ENCODE measurements at places on chromosomes 5 and 9.

- no peak for DNase-seq
These were observed 9.4 kb downstream of the SLC22A4 start for GRCh38 chr5:132303589-132303988.

DNA sequence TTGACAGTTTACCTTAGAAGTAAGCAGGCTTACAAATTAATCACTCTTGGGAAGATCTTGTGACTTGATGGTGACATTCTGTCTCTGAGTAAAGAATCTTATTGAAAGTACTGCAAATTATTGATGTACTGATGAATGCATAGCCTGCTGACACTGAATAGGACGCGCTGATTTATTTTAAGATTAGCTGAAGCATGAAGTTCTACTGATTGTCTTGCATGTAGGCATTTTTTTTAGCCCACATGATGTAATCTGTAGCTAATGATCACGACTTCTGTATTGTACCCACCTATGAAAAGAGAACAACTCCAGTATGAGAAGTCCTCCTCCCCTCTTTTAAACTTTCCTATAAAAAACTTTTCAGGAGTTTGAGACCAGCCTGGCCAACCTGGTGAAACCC lies 28.3 kb upstream of the SPIN1 start:
- DNase-seq = no peak

DNA sequence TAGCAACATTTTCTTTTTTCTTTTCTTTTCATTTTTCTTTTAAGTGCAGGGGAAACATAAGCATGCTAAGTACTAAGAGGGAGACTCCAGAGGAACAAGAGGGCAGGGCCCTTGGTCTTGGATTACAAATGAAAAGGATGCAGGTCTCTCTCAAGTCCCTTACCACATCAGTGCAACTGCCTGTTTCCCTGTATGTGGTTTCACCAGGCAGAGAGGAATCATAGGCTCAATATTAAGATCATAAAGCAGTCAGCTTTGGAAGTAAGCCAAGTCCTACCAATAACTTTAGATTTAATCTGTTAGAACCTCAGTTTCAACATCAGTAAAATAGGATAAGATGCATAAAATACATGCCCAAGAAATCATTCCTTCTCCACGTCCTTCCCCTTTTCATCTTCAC lies 422.7 kb upstream of the PAPPA start:
- DNase-seq = no peak

GRCh38 chr5:143593723-143594122 lies 190.2 kb upstream of the NR3C1 start:
- DNase-seq = no peak

GRCh38 chr9:29826421-29826820 lies 2253.1 kb upstream of the C9orf72 start:
- DNase-seq = no peak

GRCh38 chr9:95239071-95239470 lies 78.4 kb downstream of the FANCC start:
- DNase-seq = no peak

DNA sequence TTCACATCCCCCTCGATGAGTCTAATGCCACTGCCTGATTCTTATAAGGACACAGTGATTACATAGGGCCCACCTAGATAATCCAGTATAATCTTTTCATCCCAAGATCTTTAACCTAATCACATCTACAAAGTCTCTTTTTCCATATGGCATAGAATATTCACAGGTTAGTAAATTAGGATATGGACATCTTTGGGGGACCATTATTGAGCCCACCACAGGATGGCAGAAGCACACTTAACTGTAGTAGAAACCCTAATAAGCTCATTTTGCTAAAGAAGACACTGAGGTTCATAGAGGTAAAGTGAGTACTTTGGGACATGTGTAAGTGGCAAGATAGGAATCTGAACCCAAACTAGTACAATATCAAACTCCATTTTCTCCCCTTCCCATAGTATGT lies 38.9 kb downstream of the ASTN2 start:
- no peak for DNase-seq

GRCh38 chr9:7607421-7607820 lies 192.2 kb downstream of the DMAC1 start:
- no peak for DNase-seq

DNA sequence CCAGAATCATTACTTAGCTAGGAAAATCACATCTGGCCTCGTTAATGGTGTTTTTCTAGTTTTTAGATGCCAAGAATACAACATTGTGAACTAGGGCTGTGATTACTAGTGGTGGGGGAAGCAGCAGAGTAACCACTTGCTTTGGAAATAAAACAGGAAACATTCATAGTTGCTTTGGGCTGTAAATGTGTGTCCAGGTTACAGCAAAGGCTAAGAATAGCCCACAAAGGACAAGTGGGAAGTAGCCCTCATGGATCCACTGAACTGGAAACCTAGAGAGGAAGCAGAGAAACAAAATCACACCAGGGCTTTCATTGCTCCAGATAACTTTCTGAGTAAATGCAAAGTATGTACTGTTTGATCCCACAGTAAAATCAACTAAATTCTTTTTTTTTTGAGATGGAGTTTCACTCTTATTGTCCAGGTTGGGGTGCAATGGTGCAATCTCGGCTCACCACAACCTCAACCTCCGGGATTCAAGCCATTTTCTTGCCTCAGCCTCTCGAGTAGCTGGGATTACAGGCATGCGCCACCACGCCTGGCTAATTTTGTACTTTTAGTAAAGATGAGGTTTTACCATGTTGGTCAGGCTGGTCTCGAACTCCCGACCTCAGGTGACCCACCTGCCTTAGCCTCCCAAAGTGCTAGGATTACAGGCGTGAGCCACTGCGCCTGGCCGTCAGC lies 56.2 kb upstream of the TNFSF15 start:
- no peak for DNase-seq
